Nephron progenitor cell (in vitro differentiated cells): ENCODE measurements at places on chromosomes 3 and 15.

DNA sequence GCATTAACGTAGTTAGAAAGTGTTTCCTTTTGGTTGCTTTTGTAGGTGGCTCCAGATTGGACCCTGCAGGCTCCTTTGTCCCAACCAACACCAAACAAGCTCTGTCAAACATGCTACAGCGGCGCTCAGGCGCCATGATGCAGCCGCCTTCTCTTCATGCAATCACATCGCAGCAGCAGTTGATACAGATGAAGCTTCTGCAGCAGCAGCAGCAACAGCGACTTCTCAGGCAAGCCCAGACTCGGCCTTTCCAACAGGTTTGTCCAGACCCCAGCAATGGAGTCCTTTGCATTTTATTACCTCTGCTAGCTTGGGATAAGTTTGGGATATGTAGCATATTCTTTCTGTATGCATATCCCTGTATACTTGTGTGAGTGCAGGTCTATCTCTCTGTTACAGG, 10.1 kb upstream of the P2RY12 start:
- no peak for DNase-seq

- no peak for DNase-seq
Measured at GRCh38 chr15:63151665-63152064, 5.6 kb downstream of the RPS27L start.

GRCh38 chr3:196519718-196520082, 4.6 kb upstream of the SMCO1 start:
- peak; percentile 61 for DNase-seq

DNA sequence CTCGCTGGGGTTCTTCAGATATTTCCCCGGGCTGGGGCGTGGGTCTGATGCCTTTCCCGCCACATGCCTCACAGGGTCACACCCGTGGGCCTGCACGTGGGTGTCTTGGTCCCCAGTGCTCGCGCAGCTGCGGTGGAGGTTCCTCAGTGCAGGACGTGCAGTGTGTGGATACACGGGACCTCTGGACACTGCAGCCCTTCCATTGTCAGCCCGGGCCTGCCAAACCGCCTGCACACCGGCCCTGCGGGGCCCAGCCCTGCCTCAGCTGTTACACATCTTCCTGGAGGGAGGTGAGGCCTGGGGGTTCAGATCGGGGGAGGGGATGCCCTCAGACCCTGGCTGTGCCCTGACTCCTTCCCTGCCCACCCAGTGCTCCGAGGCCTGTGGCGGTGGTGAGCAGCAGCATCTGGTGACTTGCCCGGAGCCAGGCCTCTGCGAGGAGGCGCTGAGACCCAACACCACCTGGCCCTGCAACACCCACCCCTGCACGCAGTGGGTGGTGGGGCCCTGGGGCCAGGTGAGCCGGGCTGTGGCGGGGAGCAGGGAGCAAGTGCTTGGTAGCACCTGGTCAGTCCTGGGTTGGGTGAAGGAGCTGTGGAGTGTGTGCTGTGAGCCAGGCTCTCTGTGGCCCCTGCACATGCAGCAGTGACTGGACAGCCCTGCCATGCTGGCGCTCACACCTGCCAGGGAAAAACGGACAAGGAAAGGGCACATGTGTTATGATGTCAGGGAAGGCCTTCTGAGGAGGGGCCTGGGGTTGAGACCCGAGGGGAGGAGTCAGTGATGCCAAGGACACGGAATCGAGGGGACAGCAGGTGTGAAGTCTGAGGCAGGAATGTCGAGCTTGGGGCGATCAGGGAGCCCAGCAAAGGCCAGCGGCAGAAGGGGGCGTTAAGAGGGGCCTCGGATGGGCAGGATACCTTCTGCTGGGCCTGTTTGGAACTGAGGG, 88.9 kb downstream of the TBC1D2B start:
- no peak for DNase-seq

DNA sequence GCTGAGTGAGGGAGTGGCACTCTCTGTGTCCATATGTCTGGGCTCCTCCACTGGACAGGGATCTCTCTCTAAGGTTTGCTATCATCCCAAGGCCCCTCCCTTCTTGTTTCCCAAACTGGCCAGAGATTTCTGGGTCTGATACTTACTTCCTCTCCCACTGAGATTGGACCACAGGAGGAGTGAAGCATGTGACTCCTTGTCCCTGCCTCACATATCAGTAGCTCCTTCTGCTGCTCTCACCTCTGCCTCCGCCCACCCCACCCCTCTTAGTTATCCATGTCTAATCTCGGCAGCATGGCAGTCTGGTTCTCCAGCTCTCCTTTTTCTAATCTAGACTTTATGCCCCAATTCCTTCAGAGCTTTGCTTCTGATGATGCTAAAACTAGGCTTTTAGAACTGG, 223.1 kb downstream of the RPLP1 start:
- DNase-seq, result no peak

DNA sequence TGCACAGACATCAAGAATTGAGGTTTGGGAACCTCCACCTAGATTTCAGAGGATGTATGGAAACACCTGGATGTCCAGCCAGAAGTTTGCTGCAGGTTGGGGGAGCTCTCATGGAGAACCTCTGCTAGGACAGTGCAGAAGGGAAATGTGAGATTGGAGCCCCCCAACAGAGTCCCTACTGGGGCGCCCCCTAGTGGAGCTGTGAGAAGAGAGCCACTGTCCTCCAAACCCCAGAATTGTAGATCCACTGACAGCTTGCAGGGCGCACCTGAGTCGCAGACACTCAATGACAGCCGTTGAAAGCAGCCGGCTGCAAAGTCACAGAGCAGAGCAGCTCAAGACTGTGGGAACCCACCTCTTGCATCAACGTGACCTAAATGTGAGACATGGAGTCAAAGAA, 34.6 kb upstream of the EPHA6 start:
- no peak for DNase-seq
